CD4-positive, alpha-beta T cell treated with Interleukin-4 for 4 hours (primary cell): ENCODE measurements at places on chromosomes 7 and 10.

DNA sequence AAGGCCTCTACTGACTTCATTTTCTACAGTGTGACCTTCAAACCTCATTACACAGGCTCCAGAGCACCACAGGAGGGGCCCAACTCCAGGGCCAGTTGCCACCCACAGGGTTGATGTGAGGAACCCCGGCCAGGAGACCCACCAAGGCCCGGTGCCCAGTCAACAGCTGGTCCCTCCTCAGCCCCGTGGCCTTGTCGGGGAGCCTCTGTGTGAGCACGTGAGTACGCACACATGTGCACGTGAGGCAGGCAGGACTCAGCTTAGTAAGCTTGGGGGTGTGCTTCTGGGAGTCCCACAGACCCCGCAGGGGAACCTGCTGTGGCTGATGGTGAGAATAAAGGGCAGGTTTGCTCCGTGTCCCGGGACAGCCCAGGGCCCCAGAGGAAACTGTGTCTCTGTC is 104.5 kb downstream of the VIPR2 start:
- DNase-seq, result no peak

GRCh38 chr10:94735197-94735596 is 27.3 kb upstream of the CYP2C19 start:
- DNase-seq, result no peak

GRCh38 chr10:28710202-28710886 is 33.0 kb downstream of the BAMBI start:
- no peak for DNase-seq

- no peak for DNase-seq
Measured at GRCh38 chr7:36984710-36985312, 260.5 kb upstream of the AOAH start.

DNA sequence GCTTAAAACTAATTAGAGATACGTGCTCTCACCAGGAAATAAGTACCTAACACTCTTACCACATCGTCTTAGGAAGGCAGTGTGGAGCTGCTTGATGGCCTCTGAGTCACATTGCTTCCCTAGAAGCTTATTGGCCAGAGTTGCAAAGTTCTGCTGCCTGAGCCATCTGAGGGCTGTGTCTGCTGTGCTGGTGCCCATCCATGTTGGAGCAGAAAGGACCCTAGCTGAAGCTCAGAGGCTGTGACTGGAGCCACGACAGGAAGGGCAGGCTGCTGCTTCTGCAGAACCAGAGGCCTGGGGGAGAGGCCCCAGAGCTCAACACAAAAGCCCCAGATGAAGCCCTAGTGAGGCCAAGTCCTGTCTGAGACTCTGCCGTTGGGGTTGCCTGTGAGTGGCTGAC is 64.8 kb upstream of the IGFBP3 start:
- DNase-seq, result no peak

- no peak for DNase-seq
Measured at GRCh38 chr7:110891197-110891596, 199.7 kb upstream of the LRRN3 start.

DNA sequence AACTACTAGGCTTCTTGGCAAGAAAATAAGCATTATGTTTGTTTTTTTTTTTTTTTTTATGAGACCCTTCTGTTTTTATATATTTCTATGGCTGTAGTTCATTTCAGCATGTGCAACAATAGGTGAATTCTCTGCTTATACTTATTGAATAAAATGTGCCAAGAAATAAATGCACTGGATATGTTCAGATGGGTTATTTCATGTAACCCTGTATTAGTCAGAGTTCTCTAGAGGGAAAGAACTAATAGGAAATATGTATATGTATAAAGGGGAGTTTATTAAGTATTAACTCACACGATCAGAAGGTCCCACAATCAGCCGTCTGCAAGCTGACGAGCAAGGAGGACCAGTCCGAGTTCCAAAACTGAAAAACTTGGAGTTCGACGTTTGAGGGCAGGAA is 292.8 kb downstream of the CSTF2T start:
- DNase-seq, result no peak
